Kasumi-1 (cell line): ENCODE measurements at places on chromosomes 12 and 14.

DNA sequence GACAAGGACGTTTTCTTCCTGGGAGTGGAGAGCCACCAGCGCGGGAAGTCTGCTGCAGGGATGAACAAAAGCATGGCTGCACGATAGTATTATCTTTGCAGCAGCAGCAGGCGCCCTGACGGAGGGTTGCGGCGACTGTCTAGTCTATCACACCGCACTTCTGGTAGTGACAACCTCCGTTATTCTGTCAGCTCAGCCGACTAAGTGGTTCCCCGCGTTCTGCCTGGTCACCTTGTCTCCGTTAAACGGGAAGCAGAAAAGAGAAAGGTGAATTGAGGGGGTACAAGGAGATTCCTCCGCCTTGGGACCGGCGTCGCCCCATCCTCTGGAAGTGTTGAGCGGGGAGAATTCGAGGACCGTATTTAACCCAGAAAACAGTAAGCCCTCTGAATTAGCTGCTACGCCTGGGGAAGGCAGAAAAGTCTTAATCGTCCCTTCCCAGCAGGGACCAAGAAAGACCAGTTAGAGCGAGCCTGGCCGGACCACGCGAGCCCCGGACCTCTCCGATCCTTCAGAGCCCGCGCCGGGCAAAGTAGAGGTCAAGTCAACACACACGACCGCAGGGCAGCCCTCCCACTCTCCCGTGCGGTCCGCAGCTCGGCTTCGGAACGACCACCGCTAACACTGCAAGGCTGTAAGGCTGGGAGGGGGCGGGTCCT, 536 bp upstream of the DAAM1 start:
- DNase-seq, result peak; percentile 57

GRCh38 chr12:65125975-65126374, 4.9 kb upstream of the WIF1 start:
- DNase-seq, result no peak

GRCh38 chr12:53940443-53941014, 1.9 kb downstream of the HOXC13 start:
- DNase-seq, result no peak

GRCh38 chr12:107513184-107513583, 172.4 kb upstream of the PWP1 start:
- no peak for DNase-seq
